Progenitor cell of endocrine pancreas (in vitro differentiated cells): ENCODE measurements at places on chromosomes 2 and 18. TPM values are rescaled to one million over a fixed set of nuclear protein-coding genes. Genes with fewer than 3 reads are reported as not detected.

DNA sequence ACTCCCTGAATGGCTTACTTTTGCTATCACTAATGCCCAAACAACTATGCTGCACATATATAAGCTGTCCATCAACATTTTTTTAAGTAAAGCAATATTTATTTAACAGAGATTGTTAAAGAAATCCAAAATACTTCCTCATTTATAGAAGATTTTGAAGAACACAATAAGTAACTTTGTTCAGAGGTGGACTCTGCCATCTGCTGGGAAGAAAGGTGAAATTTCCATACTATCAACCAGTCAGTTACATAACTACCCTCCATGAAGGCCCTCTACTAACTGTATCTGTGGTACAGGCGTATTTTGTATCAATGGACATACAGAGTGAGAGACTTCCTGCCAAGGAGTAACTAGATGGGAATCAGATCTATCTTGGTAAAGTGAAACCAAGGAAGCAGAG lies 106.0 kb downstream of the DTNB start:
- no peaks in the 10 kb centered on the region for H3K36me3 ChIP-seq
- H3K27me3 ChIP-seq, result no peaks in the 10 kb centered on the region
- no peak for DNase-seq
- no peak overlapping the region for H3K4me3 ChIP-seq
- no peak overlapping the region for H3K27ac ChIP-seq

DNA sequence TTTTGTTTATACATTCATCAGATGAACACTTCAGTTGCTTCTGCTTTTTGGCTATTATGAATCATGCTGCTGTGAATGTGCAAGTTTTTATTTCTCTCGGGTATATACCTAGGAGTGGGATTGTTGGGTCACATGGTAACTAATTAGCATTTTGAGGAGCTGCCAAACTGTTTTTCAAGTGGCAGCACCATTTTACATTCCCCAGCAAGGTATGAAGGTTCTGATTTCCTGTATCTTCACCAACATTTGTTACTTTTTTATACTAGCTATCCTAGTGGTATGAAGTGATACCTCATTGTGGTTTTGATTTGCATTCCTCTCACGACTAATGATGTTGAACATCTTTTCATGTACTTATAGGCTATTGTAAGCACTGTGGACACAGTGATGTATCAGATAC lies 53.9 kb downstream of the DYNC1I2 start:
- H3K4me3 ChIP-seq, result no peak overlapping the region
- H3K27ac ChIP-seq, result no peak overlapping the region
- peaks cover 34% of the 10 kb centered on the region for H3K36me3 ChIP-seq
- DNase-seq, result no peak

GRCh38 chr2:26241928-26242436 lies 2.5 kb downstream of the HADHA start:
- no peaks in the 10 kb centered on the region for H3K27me3 ChIP-seq
- no peak for DNase-seq
- peaks cover 3% of the 10 kb centered on the region for H3K36me3 ChIP-seq
- H3K4me1 ChIP-seq, result peaks cover 23% of the 10 kb centered on the region
- no peak overlapping the region for H3K27ac ChIP-seq
- peak overlapping the region; percentile 99 for H3K4me3 ChIP-seq

- H3K27ac ChIP-seq, result no peak overlapping the region
- H3K4me3 ChIP-seq, result no peak overlapping the region
- H3K36me3 ChIP-seq, result no peaks in the 10 kb centered on the region
- H3K4me1 ChIP-seq, result no peaks in the 10 kb centered on the region
Observed at GRCh38 chr2:11123001-11123809, 32.1 kb upstream of the SLC66A3 start.

DNA sequence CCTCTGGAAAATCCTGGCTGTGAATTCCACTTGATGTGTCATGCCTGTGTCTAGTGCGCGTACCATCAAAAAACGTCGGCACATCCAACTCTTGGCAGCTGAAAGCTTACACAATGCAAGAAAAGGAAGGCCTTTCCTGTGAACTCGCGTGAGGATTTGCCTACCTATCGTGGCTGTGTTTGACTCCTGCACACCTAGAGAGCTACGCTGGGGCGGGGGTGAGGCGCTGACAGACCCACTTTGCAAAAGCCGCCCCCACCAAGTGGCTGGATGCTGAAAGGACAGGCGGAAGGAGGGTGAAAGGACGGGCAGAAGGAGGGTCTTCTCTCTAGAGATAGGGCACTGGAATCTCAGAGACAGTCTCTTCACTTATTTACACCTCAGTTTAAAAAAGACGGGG lies 270.1 kb downstream of the EIPR1 start:
- peaks cover 16% of the 10 kb centered on the region for H3K4me1 ChIP-seq
- DNase-seq, result no peak
- H3K36me3 ChIP-seq, result no peaks in the 10 kb centered on the region

DNA sequence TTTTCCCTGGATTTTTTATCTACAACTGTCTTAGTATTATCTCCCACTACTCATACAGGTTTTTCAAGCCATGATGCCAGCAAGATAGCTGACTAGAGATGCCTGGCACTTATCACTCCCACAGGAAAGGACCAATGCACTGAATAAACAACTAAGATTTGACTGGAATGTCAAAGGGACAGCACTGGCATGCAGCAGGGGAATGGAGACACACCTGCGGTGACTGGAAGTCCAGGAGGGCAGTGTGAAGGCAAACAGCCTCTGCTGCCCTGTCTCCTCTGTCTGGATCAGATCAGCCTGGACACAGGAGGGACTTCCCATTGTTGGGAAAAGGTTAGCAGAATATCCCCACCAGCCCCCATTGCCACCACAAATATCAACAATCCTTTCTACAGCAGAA lies 85.1 kb downstream of the TMEM237 start:
- H3K4me3 ChIP-seq, result no peak overlapping the region
- no peaks in the 10 kb centered on the region for H3K27me3 ChIP-seq
- DNase-seq, result no peak
- peaks cover 13% of the 10 kb centered on the region for H3K4me1 ChIP-seq

GRCh38 chr2:12456293-12457106 lies 260.2 kb upstream of the TRIB2 start:
- no peak overlapping the region for H3K4me3 ChIP-seq
- DNase-seq, result no peak
- peaks cover 10% of the 10 kb centered on the region for H3K4me1 ChIP-seq
- peaks cover 39% of the 10 kb centered on the region for H3K27me3 ChIP-seq
- H3K27ac ChIP-seq, result no peak overlapping the region

- H3K36me3 ChIP-seq, result no peaks in the 10 kb centered on the region
- no peak overlapping the region for H3K27ac ChIP-seq
- peaks cover 8% of the 10 kb centered on the region for H3K4me1 ChIP-seq
- peaks cover 64% of the 10 kb centered on the region for H3K27me3 ChIP-seq
- no peak overlapping the region for H3K4me3 ChIP-seq
Observed at GRCh38 chr2:1101982-1102590, 151.4 kb downstream of the SNTG2 start.

- H3K4me1 ChIP-seq, result peaks cover 9% of the 10 kb centered on the region
- DNase-seq, result no peak
- no peaks in the 10 kb centered on the region for H3K36me3 ChIP-seq
- no peaks in the 10 kb centered on the region for H3K27me3 ChIP-seq
Observed at GRCh38 chr2:175806125-175806490, 196.0 kb downstream of the LNPK start.

- no peak overlapping the region for H3K4me3 ChIP-seq
- H3K36me3 ChIP-seq, result peaks cover 2% of the 10 kb centered on the region
- peaks cover 26% of the 10 kb centered on the region for H3K4me1 ChIP-seq
- peak overlapping the region; percentile 37 for H3K27ac ChIP-seq
Observed at GRCh38 chr2:177530561-177530960, 138.0 kb downstream of the AGPS start.

DNA sequence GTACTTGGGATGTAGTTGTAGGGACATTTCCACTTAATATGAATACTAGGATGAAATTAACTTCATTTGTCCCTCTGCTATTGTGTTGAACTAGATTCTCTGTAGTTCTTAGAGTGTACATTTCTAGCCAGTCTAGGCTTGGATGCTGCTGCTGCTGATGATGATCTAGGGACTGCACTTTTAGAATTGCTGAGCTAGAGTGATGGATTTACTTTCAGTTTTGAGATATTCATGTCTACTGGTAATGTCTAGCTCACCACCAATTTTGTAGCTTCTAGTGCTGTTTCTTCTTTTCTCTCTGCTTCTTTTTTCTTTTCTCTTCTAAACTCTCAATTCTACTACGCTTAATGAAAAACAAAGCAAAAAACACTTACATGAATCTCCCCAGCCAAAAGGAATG lies 49.4 kb downstream of the MRPS9 start:
- H3K27me3 ChIP-seq, result no peaks in the 10 kb centered on the region
- DNase-seq, result no peak
- no peaks in the 10 kb centered on the region for H3K4me1 ChIP-seq
- H3K36me3 ChIP-seq, result peaks cover 1% of the 10 kb centered on the region
- H3K27ac ChIP-seq, result no peak overlapping the region
- no peak overlapping the region for H3K4me3 ChIP-seq

DNA sequence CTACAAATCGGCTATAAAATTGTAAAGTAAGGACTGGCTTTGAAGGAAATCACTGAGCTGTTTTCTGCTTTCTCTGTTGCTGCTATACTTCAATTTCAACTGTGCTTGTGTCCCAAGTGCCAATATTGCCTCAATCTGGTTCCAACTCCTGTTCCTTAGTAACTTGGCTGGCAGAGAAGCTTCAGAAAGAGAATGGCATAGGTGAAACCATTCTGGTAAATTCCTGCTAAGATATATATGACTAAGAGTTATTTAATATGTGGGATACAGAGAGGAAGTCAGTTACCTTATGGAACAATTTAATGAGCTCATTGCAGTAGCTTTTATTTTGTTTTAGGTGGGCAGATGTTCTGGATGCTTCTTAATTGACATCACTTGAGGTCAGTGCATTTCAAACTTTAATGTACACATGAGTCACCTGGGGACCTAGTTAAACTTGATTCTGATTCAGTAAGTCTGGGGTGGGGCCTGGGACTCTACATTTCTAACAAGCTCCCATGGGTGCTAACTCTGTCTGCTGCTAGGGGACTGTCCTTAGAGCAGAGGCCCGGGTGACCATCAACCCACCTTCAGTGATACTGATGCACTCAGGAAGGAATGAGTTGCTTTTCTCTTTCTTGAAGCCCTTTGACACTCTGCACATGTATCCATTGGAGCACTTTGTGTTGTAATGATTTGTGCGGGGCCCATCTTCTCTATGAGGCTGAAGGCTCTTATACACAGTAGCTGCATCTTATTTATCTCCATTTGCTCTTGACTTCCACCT lies 47.6 kb downstream of the LIPG start:
- H3K27ac ChIP-seq, result no peak overlapping the region
- H3K36me3 ChIP-seq, result no peaks in the 10 kb centered on the region
- H3K4me3 ChIP-seq, result no peak overlapping the region
- peaks cover 9% of the 10 kb centered on the region for H3K4me1 ChIP-seq
- H3K27me3 ChIP-seq, result peaks cover 8% of the 10 kb centered on the region

DNA sequence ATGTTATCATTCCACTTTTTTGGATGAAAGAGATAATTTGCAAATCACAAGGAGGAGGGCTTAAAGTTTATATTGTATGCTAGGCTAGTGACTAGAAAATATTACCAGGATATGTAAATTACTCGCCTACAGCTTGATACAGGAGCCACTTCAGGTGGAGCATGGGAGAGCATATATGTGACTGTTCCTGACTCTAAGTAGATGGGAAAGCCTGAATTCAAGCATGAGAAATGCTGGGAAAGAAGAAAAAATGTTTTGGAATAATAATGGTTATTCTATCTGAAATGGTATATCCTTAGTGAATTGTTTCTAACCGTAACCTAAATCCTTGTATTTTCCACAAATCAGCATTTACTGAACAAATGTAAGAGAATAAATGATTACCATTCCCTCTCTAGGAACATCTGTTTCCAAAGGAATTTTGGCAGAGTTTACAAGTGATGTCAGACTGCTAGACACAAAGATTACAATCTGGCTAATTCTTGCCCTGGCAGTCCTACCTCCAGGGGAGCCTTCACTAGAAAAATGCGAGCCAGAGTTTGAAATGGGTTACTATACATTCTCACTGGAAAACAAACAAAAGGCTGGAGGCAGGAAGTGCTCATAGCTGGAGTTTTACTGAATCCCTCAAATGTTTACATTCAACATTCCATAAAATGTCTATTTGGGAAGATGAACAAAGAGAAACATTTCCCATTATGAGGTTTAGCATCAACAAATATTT lies 129.4 kb upstream of the MAPRE2 start:
- no peak for DNase-seq
- no peaks in the 10 kb centered on the region for H3K36me3 ChIP-seq
- H3K27ac ChIP-seq, result peak overlapping the region; percentile 5
- H3K4me1 ChIP-seq, result peaks cover 10% of the 10 kb centered on the region

DNA sequence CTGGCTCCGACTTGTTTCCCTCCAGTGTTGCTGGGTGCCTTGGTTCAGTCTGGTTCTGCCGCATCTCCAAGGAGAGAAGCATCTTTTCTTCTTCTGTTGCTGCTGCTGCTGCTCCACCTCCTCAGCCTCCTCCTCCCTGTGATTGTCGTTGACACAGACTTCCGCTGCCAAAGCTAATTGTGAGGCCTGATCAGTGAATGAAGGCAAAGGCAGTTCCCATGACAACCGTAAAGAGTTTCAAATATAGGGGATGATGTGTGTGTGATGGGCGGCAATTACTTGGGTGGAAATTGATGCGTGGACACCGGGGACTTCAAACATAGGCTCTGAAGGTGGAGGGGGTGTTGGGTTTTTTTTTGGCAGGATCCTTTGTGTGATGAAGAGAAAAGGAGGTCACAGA lies 13.7 kb downstream of the TET3 start:
- no peak for DNase-seq
- peaks cover 1% of the 10 kb centered on the region for H3K36me3 ChIP-seq
- no peaks in the 10 kb centered on the region for H3K27me3 ChIP-seq
- H3K27ac ChIP-seq, result no peak overlapping the region
- H3K4me3 ChIP-seq, result no peak overlapping the region

DNA sequence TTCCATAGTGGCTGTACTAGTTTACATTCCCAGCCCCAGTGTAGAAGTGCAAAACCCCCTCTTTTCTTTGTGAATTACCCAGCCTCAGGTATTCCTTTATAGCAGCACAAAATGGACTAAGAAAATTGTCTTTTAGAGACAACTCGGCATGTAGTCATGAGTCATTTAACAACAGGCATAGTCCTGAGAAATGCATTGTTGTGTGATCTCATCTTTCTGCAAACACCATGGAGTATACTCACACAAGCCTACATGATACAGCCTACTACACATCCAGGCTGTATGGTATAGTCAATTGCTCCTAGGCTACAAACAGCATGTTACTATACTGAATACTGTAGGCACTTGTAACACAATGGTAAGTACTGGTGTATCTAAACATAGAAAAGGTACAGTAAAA lies 44.4 kb upstream of the MBP start:
- no peaks in the 10 kb centered on the region for H3K4me1 ChIP-seq
- H3K36me3 ChIP-seq, result no peaks in the 10 kb centered on the region
- H3K27ac ChIP-seq, result no peak overlapping the region
- no peak overlapping the region for H3K4me3 ChIP-seq
- DNase-seq, result no peak

UGT1A10 gene
- total RNA-seq, result not detected in 2 replicates

PPP4R1 gene
- 169 and 180 TPM in 2 replicates for total RNA-seq

DSC2 gene
- total RNA-seq, result 94.1 and 96.9 TPM in 2 replicates

RNF152 gene
- total RNA-seq, result 32.0 and 33.4 TPM in 2 replicates

CDK15 gene
- total RNA-seq, result 0.07 TPM in 1 of 2 replicates, not detected in the other

RAB6C gene
- total RNA-seq, result 0.24 TPM in 1 of 2 replicates, not detected in the other

RUFY4 gene
- not detected in 2 replicates for total RNA-seq

CXCR1 gene
- total RNA-seq, result not detected in 2 replicates

CD226 gene
- 0.49 and 0.55 TPM in 2 replicates for total RNA-seq

GPAT2 gene
- total RNA-seq, result not detected in 2 replicates

ZAP70 gene
- 2.6 and 3.8 TPM in 2 replicates for total RNA-seq

LRATD1 gene
- total RNA-seq, result 148 and 177 TPM in 2 replicates
